Gastroesophageal sphincter (tissue), 4 donors: ENCODE measurements at places on chromosomes 5 and 9.
A peak's percentile ranks its signal among the peaks of the same experiment; 100 is the strongest.

GRCh38 chr5:34550964-34551363 lies 105.2 kb upstream of the RAI14 start:
- no peaks in the 10 kb centered on the region for H3K27me3 ChIP-seq
- no peak overlapping the region for H3K27ac ChIP-seq
- H3K4me3 ChIP-seq: no peak overlapping the region

- H3K4me1 ChIP-seq: no peaks in the 10 kb centered on the region
- H3K4me3 ChIP-seq: no peak overlapping the region
- H3K27ac ChIP-seq: no peak overlapping the region
- H3K36me3 ChIP-seq: no peaks in the 10 kb centered on the region
Measured at GRCh38 chr9:135673941-135674340, 10.8 kb downstream of the LCN9 start.

DNA sequence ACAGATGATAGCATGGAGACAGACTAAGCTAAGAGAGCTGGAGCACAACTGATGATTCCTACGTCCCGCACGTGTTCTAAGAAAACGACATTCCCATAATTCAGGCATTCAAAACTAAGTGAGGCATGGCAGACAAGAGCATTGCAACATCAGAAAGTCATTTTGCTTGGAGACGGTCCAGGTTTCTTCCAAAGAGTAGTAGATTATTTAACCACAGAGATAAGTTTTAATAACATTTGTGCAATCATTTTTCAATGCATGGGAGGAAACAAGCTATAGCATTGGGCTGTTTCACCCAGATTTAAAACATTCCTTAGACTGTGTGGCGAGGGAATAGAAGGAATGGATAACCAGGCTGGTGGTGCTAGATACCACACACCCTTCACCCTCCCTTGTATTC lies 117.2 kb downstream of the APBA1 start:
- no peaks in the 10 kb centered on the region for H3K4me1 ChIP-seq
- ATAC-seq: no peak
- H3K27ac ChIP-seq: no peak overlapping the region
- no peaks in the 10 kb centered on the region for H3K36me3 ChIP-seq
- H3K4me3 ChIP-seq: no peak overlapping the region

- no peaks in the 10 kb centered on the region for H3K27me3 ChIP-seq
- H3K36me3 ChIP-seq: no peaks in the 10 kb centered on the region
- no peak overlapping the region for H3K4me3 ChIP-seq
- H3K4me1 ChIP-seq: peaks cover 13% of the 10 kb centered on the region
- peak overlapping the region; percentile 69 for H3K27ac ChIP-seq
Measured at GRCh38 chr5:95669540-95669939, 13.3 kb downstream of the SPATA9 start.

- no peaks in the 10 kb centered on the region for H3K4me1 ChIP-seq
- ATAC-seq: no peak
- no peak overlapping the region for H3K27ac ChIP-seq
- H3K36me3 ChIP-seq: no peaks in the 10 kb centered on the region
Measured at GRCh38 chr5:9789777-9790176, 159.6 kb upstream of the TAS2R1 start.

- no peak overlapping the region for H3K4me3 ChIP-seq
- H3K27ac ChIP-seq: no peak overlapping the region
- no peaks in the 10 kb centered on the region for H3K4me1 ChIP-seq
Measured at GRCh38 chr5:116616876-116617275, 42.3 kb upstream of the SEMA6A start.

DNA sequence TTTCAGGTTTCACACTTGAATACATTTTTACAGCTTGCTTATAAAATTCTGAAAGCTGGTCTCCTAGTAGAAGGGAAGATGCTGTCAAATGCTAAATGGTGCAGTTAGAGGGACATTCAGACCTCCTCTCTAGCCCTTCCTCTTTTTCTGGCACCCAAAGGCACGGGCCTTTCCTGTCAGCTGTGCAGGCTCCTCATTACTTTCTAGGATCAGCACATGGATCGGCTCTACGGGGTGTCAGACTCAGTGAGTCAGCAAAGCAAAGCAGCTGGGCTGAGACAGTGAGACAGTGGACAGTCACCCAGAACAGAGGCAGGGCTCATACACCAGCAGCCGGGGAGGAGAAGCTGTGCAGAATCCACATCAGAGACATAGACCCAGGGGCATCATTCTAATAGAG lies 80.0 kb upstream of the TNC start:
- no peaks in the 10 kb centered on the region for H3K27me3 ChIP-seq
- peaks cover 5% of the 10 kb centered on the region for H3K4me1 ChIP-seq
- ATAC-seq: peak; percentile 70
- H3K36me3 ChIP-seq: no peaks in the 10 kb centered on the region

- H3K4me3 ChIP-seq: no peak overlapping the region
- no peak for ATAC-seq
- H3K36me3 ChIP-seq: no peaks in the 10 kb centered on the region
- no peaks in the 10 kb centered on the region for H3K4me1 ChIP-seq
- no peaks in the 10 kb centered on the region for H3K27me3 ChIP-seq
- no peak overlapping the region for H3K27ac ChIP-seq
Measured at GRCh38 chr5:43369651-43370050, 42.5 kb downstream of the CCL28 start.

GRCh38 chr5:59724482-59725391 lies 168.8 kb downstream of the PDE4D start:
- H3K36me3 ChIP-seq: no peaks in the 10 kb centered on the region
- H3K4me3 ChIP-seq: no peak overlapping the region
- no peak for ATAC-seq
- H3K27me3 ChIP-seq: no peaks in the 10 kb centered on the region
- no peaks in the 10 kb centered on the region for H3K4me1 ChIP-seq
- H3K27ac ChIP-seq: no peak overlapping the region

GRCh38 chr9:120435091-120435490 lies 144.9 kb downstream of the CDK5RAP2 start:
- H3K4me1 ChIP-seq: peaks cover 2% of the 10 kb centered on the region
- no peaks in the 10 kb centered on the region for H3K27me3 ChIP-seq
- H3K4me3 ChIP-seq: no peak overlapping the region
- no peaks in the 10 kb centered on the region for H3K36me3 ChIP-seq
- peak; percentile 43 for ATAC-seq

- no peaks in the 10 kb centered on the region for H3K36me3 ChIP-seq
- no peaks in the 10 kb centered on the region for H3K27me3 ChIP-seq
- no peak overlapping the region for H3K4me3 ChIP-seq
- ATAC-seq: no peak
- no peaks in the 10 kb centered on the region for H3K4me1 ChIP-seq
Measured at GRCh38 chr9:10876333-10876732, 263.5 kb upstream of the PTPRD start.

- H3K4me3 ChIP-seq: no peak overlapping the region
- H3K36me3 ChIP-seq: no peaks in the 10 kb centered on the region
- peak overlapping the region; percentile 24 for H3K27ac ChIP-seq
- no peaks in the 10 kb centered on the region for H3K27me3 ChIP-seq
- ATAC-seq: no peak
Measured at GRCh38 chr5:67262206-67262605, 65.6 kb upstream of the CD180 start.

GRCh38 chr5:174972291-174972690 lies 247.9 kb downstream of the MSX2 start:
- ATAC-seq: no peak
- H3K36me3 ChIP-seq: no peaks in the 10 kb centered on the region
- no peak overlapping the region for H3K4me3 ChIP-seq
- no peaks in the 10 kb centered on the region for H3K4me1 ChIP-seq
- no peak overlapping the region for H3K27ac ChIP-seq
- peaks cover 6% of the 10 kb centered on the region for H3K27me3 ChIP-seq
